Aorta (tissue), 5 donors: ENCODE measurements at places on chromosomes 7 and 10. TPM values are rescaled to one million over a fixed set of nuclear protein-coding genes. Genes with fewer than 3 reads are reported as not detected.

DNA sequence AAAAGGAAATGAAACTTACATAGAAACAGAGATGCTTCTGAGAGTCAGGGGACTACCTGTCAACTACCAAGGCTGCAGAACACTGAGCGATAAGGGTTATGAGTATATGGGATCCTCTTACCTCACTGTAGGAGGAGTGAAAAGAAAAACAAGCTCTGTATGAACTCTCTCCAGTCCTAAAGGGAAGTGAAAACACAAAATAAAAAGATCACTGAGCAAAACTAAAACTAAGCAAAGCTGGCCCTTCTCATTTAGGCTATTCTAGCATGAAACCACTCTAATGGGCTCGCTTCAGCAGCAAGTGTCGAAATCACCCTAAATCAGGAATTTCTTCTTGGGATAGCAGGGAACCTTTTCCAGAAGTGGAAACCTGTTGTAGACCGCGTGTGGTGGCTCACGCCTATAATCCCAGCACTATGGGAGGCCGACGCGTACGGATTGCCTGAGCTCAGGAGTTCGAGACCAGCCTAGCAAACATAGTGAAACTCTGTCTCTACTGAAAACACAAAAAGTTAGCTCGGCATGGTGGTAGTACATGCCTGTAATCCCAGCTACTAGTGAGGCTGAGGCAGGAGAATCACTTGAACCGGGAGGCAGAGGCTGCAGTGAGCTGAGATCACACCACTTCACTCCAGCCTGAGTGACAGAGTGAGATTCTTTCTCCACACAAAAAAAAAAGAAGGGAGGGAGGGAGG, 27.0 kb downstream of the DCLRE1C start:
- no peaks in the 10 kb centered on the region for H3K27me3 ChIP-seq
- H3K4me3 ChIP-seq = no peak overlapping the region
- peaks cover 5% of the 10 kb centered on the region for H3K36me3 ChIP-seq

DNA sequence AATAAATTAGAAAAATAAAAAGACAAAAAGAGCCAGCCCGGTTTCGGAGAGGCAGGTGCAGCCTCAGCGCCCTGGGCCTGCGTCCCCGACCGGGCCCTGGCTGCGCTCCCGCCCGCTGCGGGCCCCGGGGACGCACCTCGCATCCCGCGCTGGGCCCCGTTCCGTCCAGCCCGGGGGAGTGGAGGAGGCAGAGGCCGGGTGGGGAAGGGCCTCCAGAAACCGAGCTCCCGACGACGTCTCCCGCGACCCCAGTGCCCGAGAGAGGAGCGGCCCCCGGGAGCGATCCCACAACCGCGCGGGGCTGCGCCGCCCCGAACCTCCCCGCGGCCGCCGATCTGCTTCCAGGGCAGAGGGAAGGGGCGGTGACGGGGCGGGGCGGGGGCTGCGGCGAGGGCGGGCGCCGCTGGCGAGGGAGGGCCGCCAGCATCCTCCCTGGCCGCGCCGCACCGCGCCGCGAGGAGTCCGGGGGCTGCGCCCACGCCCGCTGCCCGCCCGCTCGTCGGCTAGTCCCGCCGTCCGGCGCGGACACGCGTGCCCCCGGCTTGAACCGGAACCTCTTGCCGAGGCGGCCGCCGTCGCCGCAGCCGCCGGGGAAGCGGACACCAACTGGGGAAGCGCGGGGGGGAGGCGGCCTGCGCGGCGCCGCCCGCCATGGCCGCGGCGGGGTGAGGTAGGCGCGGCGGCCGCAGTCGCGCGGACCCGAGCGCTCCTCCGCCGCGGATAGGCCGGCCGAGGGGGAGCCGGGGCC, at the start of gene CCNY:
Gene CCNY (plus strand): TSS at position 426 of the 748 bp plus-strand sequence. CDS start 545 bp downstream, outside the sequence.
- no peaks in the 10 kb centered on the region for H3K4me1 ChIP-seq
- DNase-seq = peak; percentile 96
- H3K27ac ChIP-seq = peak within 1 kb of the TSS; percentile 67
- no peaks in the 10 kb centered on the region for H3K36me3 ChIP-seq

Gene EN2
- polyA plus RNA-seq = not detected

Gene FBXL13
- not detected for polyA plus RNA-seq

Gene FXYD4
- polyA plus RNA-seq = not detected

Gene NPY
- not detected for polyA plus RNA-seq

Gene FBXO24
- 1.2 TPM for polyA plus RNA-seq

Gene OR2A42
- 0.50 TPM for polyA plus RNA-seq

Gene UPK3B
- not detected for polyA plus RNA-seq
